Posterior vena cava (tissue), 2 donors: ENCODE measurements at places on chromosomes 2 and 18. TPM values are rescaled to one million over a fixed set of nuclear protein-coding genes. Genes with fewer than 3 reads are reported as not detected.

Gene SERPINB10
- total RNA-seq = not detected

DNA sequence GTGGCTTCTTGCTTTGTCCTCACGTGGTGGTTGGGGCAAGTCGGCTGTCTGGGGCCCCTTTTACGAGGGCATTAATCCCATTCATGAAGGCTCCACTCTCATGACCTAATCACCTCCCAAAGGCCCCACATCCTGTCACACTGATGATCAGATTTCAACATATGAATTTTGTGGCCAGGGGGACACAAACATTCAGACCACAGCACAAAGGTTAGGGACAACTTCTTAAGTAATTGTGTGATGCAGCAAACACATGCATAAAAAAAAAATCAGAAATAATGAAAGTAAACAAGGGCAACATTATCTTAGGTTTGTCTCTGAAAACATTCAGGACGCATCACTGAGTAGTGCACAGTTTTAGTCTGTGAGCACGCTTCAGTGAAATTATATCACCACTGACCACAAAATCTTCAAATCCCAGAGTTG, 54.2 kb upstream of the FRZB start:
- DNase-seq = no peak

- no peak for DNase-seq
Measured at GRCh38 chr18:65817178-65817577, 66.4 kb downstream of the CDH7 start.

GRCh38 chr2:44456946-44457345, 95.2 kb downstream of the CAMKMT start:
- no peak for DNase-seq

DNA sequence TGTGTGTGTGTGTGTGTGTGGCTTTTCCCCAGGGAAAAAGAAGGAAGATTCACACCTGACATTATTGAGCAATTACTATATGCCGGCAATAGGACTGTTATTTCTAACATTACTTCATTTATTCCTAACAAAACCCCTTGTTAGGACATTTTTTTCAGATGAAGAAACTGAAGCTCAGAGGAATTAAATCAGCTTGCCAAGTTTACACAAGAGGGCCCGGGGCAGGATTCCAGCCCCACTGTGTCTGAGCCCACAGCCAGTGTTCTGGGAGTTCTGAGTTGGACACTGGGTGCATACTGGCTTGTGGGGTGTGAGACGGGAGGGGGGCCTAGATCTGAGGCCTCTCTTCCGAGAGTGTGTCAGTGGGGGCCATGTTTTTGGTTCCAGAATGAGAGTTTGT, 9.9 kb downstream of the TOGARAM2 start:
- DNase-seq = no peak

GRCh38 chr2:194203898-194204297, 1453.1 kb upstream of the SLC39A10 start:
- no peak for DNase-seq

GRCh38 chr2:101706819-101707177, 9.3 kb downstream of the MAP4K4 start:
- DNase-seq = no peak

GRCh38 chr18:49723648-49724180, 89.6 kb downstream of the ACAA2 start:
- DNase-seq = no peak

- no peak for DNase-seq
Measured at GRCh38 chr2:39183673-39184072, 60.1 kb downstream of the CDKL4 start.

DNA sequence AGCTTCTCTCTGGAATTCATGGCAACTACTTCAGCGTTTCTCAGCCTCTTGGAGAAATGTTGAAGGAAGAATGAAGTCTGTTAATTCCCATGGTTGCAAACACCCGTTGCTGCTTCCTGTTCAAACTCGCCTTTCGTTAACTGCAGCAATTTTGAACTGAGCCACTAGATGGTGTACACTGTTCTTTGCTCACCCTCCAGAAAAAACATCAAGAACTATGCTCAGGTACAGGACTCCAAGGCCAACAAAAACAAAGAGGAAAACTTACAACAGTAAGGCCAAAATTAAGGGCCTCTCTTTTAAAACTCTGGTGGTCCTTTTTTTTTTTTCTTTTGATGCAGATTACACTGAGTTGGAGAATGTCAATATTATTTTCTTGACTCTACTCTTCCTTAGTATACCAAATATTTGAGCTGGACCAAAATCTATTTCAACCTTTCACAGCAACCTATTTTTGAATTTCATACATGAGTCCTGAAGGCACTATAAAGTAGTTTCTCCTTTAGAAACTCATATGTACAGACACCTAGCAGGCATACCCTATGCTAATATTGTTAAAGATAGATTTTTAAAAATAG, 58.2 kb downstream of the KLHL14 start:
- no peak for DNase-seq

DNA sequence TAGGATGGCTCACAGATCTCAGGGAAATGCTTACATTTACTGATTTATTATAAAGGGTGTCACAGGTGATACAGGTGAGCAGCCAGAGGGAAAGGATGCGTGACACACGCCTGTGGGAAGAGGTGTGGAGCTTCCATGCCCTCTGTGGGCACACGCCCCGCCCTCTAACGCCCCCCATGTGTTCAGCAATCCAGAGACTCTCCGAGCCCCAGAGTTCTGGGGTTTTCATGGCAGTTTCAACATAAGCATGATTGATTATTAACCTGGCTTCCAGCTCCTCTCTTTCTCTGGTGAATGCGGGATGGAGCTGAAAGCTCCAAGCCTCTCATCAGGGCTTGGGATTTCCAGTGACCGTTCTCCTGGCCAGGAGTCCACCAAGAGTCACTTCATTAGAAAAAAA, 34.3 kb upstream of the ODC1 start:
- DNase-seq = peak; percentile 36

DNA sequence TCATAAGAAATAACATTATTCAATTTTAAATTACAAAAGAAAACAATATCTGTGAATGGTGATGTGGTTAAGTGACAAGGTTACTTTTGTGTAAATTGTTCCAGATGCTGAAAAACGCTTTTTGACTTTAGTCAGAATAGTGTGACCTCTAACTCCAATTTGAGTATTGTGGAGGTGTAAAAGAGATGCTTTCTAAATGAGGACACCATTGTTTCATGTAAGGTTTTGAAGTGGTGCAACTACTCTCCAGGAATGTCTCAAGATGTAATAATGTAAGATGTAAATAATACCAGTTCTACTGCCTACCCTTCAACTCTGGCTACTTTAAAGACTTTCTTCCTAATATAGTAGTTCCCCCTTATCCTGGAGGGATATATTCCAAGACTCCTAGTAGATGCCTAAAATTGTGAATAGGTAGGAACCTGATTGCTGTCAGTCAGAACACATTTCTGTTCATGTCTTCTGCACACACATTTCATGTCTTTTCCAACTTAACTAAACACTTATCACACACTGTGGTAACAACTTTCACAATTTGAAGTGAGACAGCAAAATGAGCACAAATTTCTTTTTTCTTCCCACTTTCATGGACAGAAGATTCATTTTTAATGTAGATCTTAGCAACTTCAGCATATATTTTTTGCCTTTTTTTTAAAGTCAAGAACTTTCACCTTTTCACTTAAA, 39.1 kb upstream of the PPP1R1C start:
- DNase-seq = no peak

DNA sequence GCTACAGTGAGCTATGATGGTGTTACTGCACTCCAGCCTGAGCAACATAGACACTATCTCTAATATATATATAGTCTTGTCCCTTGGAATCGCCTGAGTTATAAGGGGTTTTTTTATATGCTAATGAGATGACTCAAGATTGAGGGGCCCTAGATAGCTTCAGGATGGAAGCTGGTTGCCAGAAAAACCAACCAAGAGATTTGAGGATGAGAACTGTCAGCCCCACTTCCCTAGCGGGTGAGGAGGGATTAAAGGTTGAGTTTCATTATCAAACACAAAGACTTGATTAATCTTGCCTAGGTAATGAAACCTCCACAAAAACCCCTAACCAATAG, 12.6 kb upstream of the GALM start:
- DNase-seq = no peak

DNA sequence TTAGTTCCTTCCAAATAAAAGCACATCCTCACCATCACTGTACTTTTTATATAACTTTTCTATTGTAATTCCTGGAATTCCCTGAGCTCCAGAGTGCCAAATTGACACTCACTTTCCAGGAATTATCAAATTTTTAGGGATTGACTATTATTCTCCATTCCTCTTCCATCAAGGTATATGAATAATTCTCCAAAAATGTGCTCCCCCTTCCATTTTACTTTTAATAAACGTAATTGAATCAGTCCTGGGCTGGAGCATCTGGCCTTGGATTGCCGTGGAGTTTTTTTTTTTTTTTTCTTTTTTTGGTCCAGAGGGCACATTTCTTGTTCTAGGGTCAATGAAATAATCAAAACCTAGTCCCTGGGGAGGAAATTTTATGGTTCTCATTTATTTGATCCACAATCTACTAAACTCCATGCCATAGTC, 304.3 kb downstream of the CDCA7 start:
- no peak for DNase-seq

- no peak for DNase-seq
Measured at GRCh38 chr2:101699755-101700461, 2.4 kb downstream of the MAP4K4 start.

- peak; percentile 68 for DNase-seq
Measured at GRCh38 chr2:1582891-1583341, 161.4 kb downstream of the PXDN start.
